ENCODE measurements at places on chromosomes 13 and 19.

DNA sequence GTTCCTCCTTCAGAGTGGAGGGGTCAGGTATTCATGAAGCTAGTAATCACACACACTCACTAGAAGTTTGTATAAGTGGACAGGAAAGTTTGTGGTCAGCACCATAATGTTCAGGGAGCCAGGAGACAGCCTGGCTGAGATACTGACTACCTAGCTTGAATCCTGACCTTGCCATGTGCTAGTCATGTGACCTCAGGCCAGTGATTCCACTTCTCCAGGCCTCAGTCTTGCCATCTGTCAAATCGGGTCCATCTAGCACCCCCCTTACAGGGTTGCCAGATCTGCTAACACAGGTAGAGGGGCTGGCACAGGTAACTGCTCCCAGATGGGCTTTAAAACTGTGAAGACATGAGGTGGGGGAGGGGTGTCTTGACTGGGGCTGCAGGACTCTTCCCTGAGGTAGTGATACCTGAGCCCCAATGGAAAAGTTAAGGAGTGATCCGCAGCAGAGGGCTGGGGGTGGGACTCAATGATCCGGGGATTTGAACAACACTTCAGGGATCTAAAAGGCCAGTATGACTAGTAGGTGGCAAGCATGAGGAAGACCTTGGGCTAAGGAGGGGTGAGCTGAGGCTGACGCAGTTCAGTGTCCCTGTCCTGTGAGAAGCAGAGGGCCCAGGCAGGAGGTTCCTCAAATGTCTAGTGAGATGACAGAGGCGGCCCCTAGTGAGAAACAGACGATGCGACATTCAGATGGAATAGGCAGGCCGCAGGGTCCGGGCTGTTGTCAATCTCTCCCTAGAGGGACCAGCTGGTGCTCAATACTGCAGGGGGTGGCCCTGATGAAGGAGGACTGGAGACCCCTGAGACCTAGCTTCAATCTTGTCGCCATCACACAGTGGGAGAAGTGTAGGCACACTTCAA is 8.5 kb downstream of the ACTMAP start:
- peak; percentile 57 for DNase-seq

DNA sequence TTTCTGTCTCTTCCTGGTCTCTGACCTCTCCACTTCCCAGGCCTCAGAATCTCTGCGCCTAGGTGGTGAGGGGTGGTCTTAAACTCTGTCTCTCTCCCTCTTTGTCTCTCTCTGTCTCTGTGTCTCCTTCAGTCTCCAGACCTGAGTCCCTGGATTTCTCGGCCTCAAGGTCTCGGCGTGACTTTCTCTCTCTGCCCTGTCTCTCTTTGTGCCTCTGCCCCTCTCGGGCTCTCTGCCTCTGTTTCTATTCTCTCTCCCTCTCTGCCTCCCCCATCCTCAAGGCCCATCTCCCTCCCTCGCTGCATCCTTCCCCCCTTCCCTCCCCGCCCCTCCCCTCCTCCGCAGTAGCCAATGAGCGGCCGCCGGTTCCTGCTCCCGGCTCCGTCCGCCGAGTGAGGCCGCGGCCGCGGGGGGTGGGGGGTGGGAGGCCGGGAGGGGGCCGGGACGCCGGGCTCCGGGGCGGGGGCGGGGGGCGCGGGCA is at the start of gene CACNG7:
Gene CACNG7 (plus strand): TSS at position 344 of the 481 bp plus-strand sequence. CDS start 3,554 bp downstream, outside the sequence.
- no peak for DNase-seq

GRCh38 chr19:440391-441212 is 20.2 kb downstream of the SHC2 start:
- no peak for DNase-seq

DNA sequence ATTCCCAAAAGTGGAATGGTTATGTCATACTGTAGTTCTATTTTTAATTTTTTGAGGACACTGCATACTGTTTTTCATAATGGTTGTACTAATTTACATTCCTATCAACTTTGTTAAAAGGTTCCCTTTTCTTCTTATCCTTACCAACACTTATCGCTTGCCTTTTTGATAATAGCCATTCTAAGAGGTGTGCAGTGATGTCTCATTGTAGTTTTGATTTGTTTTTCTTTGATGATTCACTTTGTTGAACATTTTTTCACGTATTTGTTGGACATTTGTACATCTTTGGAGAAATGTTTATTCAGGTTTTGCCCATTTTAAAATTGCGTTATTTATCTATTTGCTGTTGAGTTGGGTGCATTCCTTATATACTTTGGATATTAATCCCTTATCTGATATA is 188.8 kb upstream of the SPRY2 start:
- DNase-seq, result no peak

- DNase-seq, result no peak
Observed at GRCh38 chr19:42152910-42153671, 20.8 kb upstream of the POU2F2 start.

DNA sequence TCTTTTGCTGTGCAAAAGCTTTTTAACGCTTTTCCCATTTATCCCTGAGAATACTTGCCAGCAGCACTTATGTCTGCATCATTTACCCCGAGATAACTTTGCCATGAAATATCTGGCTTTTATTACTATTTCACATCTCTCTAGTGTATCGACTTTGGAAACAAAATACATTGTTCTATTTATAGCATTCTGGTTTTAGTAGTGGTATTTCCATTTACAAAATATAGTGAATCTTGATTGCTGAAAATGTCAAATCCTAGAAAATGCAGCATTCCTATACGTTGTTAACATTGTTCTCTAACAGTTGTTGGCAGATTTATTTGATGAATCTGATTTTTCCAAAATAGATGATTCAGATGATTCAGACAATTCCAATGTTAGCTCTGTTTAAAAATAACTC is 189.3 kb upstream of the SPRY2 start:
- no peak for DNase-seq

DNA sequence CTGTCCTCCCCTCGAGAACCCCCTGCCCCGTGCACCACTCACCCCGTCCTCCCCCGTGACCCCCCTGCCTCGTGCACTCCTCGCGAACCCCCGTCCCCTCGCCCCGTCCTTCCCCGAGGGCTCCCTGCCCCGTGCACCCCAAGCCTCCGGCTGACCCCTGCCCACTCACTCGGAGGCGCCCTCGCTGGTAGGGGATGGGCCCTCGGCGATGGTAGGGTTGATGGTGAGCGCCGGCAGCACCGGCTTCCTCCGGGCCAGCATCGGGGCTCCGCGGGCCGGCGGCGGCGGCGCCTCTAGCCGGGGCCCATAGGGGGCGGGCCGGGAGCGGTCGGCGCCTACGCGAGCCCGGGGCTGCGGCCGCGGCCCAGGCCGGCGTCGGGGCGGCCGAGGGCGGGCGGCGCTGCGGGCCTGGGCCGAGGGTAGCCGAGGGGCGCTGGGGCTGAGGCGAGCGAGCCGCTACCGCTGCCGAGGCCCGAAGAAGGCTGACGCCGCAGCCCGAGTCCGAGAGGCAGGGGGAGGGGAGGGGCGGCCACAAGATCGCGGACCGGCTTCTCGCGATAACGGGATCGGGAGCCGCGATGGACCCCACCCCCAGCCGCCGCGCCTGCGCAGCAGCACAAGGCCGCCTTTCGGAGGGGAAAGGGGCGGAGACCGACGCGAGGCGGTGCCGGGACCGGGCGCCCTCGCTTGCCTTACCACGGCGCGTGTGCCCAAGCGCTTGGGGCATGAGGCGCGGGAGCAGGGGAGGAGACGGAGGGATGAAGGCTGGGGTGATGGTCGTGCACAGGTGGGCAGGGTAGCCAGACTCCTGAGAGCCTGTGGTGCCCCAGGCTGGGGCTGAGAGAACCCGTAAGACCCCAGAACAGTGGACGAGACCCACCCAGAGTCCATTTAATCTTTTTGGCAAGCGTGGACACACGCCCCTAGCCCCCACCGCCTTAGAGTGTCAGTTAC is at the start of gene MAP2K2:
Gene MAP2K2 (minus strand): TSS at position 508 of the 954 bp plus-strand sequence. CDS start 247 bp downstream, at position 261.
- DNase-seq, result peak; percentile 96

DNA sequence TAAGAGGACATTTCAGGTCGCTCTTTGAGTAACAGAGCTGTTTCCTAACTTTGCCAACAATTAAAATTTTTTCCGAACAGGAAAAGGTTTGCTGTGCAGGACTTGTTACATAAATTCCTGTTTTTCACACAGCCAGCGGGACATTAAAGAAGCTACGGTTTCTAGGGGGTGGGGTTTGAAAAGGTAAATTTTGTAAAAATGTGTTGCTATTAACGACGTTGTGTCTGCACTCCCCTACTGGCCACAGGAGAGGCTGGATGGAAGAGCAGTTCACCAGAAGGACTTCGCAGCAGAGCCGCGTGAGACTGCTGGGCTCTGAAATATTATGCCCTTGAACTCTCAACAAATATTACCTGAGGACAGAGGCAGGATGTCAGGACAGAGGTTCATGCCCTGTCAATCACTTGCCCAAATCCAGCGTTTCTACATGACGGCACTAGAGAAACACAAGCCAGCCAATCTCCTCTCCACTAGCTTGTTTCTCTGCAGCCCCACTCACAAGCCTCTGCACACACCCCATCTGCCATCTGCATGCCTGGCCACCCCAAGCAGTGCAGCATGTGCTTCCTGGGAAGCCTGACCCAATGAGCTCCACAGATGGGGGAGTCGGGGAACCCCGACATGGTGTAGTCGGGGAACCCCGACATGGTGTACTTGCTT is 102.0 kb downstream of the FOXO1 start:
- no peak for DNase-seq

GRCh38 chr19:36060430-36060829 is 5.7 kb downstream of the WDR62 start:
- peak; percentile 75 for DNase-seq

DNA sequence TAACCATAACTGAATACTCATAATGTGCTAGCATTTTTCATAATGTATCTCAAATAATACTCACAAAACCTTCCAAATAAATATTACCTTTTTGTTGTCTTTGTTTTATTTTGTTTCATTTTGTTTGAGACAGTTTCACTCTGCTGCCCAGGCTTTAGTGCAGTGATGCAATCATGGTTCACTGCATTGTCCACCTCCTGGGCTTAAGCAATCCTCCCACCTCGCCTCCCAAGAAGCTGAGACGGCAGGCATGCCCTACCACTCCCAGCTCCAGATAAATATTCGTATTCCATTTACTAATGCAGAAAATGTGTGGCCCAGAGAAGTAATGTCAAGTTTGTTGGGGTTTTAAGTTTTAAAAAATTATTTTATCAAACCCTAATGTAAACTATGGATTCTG is 739.1 kb downstream of the GPC5 start:
- DNase-seq, result no peak

DNA sequence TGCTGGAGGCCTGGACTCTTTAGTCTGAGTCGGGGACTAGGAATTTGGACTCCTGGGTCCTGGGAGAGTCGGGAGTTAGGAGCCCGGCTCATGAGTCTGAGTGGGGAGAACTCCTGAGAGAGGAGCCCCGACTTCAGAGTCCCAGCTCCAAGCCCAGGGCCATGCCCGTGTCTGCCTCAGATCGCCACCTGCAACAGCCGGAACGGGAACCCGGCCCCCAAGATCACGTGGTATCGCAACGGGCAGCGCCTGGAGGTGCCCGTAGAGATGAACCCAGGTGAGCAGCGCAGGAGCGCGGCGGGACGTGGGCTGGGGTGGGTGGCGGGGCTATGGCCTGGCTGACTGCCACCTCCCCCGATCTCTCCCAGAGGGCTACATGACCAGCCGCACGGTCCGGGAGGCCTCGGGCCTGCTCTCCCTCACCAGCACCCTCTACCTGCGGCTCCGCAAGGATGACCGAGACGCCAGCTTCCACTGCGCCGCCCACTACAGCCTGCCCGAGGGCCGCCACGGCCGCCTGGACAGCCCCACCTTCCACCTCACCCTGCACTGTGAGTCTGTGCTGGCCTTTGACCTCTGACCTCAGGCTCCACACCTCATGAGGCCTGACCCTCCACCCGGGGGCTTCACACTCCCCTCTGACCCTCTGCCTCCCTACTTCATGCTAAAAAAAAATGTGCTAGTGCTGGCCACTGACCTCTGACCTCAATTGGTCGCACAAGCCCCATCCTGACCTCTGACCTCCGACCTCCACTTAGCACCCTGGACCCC is 4.4 kb downstream of the BCAM start:
- no peak for DNase-seq

DNA sequence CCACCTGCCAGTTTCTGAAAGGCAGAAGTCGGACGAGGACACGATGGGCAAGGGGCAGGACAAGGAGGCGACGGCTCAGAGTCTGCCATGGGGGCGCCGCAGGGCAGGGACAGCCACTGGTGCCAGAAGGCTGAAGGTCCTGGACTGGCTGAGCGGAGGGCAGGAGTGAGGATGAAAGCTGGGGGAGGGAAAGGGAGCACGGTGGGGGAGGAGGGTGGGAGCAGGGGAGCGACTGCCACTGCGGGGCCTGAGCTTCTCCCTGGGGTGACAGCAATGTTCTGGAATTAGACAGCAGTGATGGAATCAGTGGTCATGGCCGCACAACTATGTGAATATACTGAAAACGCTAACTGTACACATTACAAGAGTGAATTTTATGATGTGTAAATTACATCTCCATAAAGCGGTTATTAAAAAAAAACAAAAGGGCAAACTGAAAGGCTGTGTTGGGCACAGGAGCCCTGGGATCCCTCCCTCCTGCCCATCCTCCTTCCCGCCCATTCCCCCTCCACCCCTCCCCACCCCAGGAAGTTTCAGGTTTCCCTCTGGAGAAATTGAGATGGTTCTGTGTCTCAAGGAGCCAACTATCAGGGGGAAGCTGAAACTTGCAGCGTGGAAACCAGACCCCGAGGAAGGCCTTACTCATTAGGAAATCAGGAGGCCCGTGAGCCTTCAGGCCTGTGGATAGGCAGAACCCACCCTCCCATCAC is 15.9 kb downstream of the MLLT1 start:
- DNase-seq, result no peak

DNA sequence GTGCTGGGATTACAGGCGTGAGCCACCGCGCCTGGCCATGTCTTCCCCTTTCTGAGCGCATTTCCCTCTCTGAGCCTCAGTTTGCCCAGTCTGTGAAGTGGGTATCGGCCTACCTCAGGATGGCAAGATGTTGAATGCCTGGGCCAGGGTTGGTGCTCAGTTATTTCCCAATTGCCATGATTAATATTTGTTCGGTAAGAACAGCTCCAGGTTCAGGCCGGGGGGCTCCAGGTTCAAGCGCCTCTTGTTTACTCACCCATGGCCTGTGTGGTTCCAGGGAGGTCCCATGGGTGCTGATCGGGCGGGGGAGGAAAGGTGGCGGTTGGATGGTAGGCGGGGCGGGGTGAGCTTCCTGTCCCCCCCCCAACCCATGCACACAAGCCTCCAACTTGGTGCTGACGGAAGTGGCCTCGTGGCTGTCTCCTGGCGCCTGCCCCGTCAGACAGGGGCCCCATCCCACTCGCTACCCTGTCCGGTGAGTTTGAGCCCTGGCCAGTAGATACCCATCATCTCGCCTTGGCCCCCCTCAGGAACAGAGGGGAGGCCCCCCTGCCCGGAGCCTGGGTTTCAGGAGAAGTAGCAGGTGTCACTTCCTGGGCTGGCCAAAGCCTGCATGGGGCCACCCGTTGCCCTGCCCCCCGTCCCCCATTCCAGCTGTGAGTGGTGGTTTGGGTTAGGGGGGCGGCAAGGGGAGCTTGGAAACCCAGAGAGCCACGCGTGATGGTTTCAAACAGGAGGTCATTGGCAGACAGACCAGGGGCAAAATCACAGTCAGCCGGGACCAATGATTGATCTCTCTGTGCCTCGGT is at the start of gene FCHO1:
Gene FCHO1 (plus strand): TSS at position 375 of the 809 bp plus-strand sequence. CDS start 3,688 bp downstream, outside the sequence.
- DNase-seq, result peak; percentile 75

Measured in right cardiac atrium (tissue), 5 donors.